ENCODE measurements at places on chromosomes 2 and 18.
A peak's percentile ranks its signal among the peaks of the same experiment; 100 is the strongest.

GRCh38 chr2:169562519-169562918, 11.1 kb downstream of the FASTKD1 start:
- no peak for DNase-seq

DNA sequence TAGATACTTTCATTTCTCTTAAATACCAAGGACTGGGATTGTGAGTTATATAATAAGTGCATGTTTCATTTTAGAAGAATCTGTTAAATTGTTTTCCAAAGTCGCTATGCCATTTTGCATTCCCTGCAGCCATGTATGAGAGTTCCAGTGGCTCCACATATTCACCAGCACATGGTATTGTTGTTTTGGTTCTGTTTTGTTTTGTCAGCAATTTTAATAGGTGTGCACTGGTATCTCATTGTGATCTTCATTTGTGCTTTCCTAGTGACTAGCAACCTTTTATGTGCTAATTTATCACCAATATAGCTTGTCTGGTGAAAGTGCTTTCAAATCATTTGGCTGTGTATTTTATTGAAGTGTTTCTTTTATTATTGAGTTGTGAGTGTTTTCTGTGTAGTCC, 278.9 kb downstream of the ZNF516 start:
- DNase-seq = no peak

GRCh38 chr2:39429746-39430145, 7.3 kb downstream of the MAP4K3 start:
- DNase-seq = no peak

DNA sequence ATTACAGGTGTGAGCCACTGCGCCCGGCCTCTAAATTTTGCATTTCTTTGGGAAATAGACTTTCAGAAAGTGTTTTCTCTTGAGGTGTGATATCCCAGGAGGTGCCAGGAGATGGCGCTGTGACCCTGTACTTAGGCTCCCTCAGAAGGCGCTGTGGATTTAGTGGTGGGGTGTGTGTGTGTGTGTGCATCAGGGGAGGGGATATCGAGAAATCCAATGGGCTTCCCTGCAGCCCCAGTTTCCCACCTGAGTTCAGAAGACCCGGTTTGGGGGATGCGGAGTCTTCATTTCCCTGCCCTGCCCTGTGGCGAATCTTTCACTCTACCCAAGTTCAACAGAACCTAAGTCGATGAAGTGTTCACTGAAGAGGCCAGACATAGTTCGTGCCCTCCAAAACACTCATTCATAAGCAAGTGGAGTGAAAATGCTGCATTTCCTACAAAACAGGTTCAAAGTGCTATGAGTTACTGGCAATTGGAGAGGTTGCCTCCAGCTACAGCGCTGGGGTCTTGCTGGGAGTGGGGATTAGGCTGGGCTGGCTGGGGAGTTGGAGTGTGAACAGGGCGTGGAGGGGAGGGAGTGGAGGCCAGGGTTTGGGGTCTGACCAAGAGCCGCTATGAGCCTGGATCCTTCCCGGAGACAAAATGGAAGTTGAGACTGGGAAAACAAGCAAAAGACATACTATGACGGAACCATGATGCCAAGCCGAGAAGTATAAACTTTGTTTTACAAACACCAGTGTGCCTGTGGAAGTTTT, 6.5 kb upstream of the WNT6 start:
- DNase-seq = peak; percentile 68

- no peak for DNase-seq
Observed at GRCh38 chr2:82811946-82812345, 1647.1 kb downstream of the SUCLG1 start.

- no peak for DNase-seq
Observed at GRCh38 chr2:33135645-33136044, 188.9 kb downstream of the LTBP1 start.

DNA sequence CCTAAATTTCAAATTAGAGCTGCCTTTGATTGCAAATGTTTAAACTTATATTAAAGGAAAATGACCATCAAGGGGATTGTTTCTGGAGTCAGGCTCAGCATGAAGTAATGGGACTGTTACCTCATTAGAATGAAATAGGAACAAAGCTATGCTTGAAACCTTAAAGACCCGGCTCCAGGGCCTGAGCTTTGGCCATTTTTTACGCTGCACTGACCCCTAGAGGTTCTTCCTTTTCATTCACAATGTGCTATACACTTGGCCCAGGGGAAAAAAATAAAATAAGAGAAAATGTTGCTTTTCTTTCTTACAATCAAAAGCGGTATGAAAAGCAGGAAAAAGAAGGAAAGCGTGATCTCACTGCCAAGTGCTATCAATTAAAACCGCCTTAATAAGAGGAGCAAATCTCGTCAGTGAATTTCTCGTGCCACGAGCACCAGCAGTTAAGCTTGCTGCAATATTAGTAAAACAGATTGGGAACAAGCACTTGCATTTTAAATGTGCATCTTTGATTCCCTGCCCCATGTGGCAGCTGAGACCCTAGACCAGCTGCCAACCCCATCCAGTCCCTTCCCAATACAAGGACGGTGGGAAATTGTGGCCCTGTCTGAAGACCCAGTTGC, 96.6 kb downstream of the MBD2 start:
- no peak for DNase-seq

DNA sequence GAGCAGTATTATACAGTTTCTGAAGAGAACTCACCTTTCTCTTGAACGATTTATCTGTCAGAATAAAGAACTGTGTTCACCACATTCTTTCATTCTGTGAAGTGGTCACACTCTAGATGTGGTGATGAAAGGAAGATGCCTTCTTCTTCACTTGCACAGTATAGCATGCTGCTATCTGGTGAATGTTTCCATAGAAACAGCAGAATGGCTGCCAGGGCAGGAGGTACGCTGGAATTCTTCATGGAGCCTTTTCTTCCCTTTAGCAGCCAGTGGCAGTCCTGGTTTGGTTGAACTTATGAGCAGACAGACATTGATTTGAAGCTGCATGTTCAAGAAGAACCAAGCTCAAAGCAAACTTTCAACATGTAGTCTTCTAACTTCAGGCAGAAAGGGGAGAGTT, 1157.9 kb upstream of the LRRTM1 start:
- DNase-seq = no peak

GRCh38 chr2:200786423-200786822, 25.3 kb upstream of the BZW1 start:
- DNase-seq = no peak

DNA sequence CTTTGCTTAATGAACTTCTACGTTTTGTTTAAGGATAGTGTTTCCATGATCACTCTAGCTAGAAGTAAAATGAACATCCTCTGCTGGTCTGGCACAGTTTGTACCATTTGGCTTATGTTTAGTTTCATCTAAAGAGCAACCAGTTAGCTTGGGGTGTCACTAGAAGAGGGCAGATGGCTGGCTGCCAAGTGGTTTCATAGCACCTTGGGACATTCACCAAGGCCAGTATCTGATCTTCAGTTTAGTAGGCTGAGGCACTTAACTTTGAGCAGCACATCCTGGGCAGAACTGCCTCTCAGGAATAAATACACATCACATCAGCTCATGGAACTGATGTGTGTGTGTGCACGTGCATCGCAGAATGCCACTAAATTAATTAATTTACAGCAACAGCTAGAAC, 68.4 kb downstream of the NXPH2 start:
- no peak for DNase-seq

DNA sequence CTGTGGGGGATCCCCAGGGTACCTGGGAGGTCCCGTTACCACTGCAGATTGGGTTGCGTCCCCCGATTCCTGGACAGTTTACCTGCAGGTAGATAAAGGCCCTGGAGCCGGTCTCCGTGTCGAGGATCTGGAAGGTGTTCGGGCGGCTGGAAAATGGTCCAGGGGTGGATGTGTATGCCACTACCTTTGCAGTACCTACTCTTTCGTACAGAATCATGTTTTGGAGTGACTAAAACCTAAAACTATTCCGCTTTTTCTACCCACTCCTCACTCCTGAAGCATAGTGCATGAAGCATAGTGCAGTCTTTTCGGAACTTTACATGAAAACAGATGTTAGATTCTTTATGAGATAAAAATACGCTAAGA, 418 bp downstream of the WDR75 start:
- DNase-seq = no peak

Data from activated CD4-positive, alpha-beta T cell treated with anti-CD3 and anti-CD28 coated beads for 24 hours (primary cell).